ENCODE measurements at places on chromosomes 16 and 17.
A peak's percentile ranks its signal among the peaks of the same experiment; 100 is the strongest.

GRCh38 chr17:69492410-69493071, 78.0 kb downstream of the MAP2K6 start:
- H3K27me3 ChIP-seq = no peaks in the 10 kb centered on the region
- no peak overlapping the region for H3K27ac ChIP-seq
- no peak overlapping the region for H3K4me3 ChIP-seq
- DNase-seq = peak; percentile 13
- peaks cover 5% of the 10 kb centered on the region for H3K4me1 ChIP-seq

DNA sequence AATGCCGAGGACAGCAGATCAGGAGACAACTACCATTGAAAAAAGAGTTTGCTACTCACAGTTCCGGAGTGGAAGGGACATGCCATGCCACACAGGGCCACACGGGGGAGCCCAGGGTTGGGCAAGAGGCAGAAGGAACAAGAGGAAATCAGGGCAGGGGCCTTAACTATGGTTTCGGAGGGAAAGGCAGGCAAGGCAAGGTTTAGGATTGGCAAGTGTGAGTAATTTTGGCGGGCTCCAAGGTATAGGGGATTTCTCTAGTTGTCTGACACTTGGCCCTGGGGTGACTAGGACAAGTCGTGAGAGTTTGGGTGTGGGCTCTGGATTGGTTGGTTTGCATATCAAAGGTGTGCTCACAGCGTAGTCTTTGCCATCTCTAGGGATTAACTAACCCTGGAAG, 27.0 kb upstream of the NTN1 start:
- H3K36me3 ChIP-seq = no peaks in the 10 kb centered on the region
- H3K4me1 ChIP-seq = no peaks in the 10 kb centered on the region
- DNase-seq = peak; percentile 21

DNA sequence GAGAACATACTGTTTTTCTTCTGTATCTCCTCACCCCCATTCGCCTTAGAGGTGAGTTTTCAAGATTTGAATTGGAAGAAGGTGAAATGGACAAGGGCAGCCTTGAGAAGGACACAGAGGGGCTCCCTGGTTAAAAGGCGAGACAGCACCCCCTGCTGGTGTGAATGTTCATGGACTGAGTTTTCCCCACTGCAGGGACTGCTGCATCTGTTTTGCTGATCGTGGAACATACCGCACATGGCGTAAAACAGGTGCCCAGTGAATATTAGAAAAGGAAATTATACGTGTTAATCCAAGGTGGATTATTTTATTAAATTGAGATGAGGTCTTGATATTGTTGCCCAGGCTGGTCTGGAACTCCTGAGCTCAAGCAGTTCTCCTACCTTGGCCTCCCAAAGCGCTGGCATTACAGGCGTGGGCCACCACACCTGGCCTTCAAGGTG, 54.5 kb downstream of the NDE1 start:
- H3K4me1 ChIP-seq = no peaks in the 10 kb centered on the region
- no peak overlapping the region for H3K27ac ChIP-seq
- H3K36me3 ChIP-seq = peaks cover 38% of the 10 kb centered on the region
- H3K27me3 ChIP-seq = no peaks in the 10 kb centered on the region
- H3K4me3 ChIP-seq = no peak overlapping the region

- no peak for DNase-seq
- H3K27me3 ChIP-seq = no peaks in the 10 kb centered on the region
- H3K4me1 ChIP-seq = peaks cover 1% of the 10 kb centered on the region
- H3K27ac ChIP-seq = no peak overlapping the region
- no peak overlapping the region for H3K4me3 ChIP-seq
- peaks cover 18% of the 10 kb centered on the region for H3K36me3 ChIP-seq
These were observed 44.9 kb downstream of the MARF1 start for GRCh38 chr16:15597822-15598647.

- H3K4me1 ChIP-seq = peaks cover 6% of the 10 kb centered on the region
- H3K36me3 ChIP-seq = peaks cover 62% of the 10 kb centered on the region
- no peak overlapping the region for H3K4me3 ChIP-seq
- no peak for DNase-seq
- H3K27ac ChIP-seq = no peak overlapping the region
- no peaks in the 10 kb centered on the region for H3K27me3 ChIP-seq
These were observed 64.0 kb downstream of the MYO18A start for GRCh38 chr17:29115961-29116803.

GRCh38 chr17:16150251-16150856, 65.0 kb downstream of the NCOR1 start:
- H3K36me3 ChIP-seq = peaks cover 2% of the 10 kb centered on the region
- peak overlapping the region; percentile 45 for H3K27ac ChIP-seq
- H3K4me3 ChIP-seq = no peak overlapping the region
- no peaks in the 10 kb centered on the region for H3K27me3 ChIP-seq
- peak; percentile 17 for DNase-seq

- no peak for DNase-seq
- H3K27me3 ChIP-seq = peaks cover 10% of the 10 kb centered on the region
- H3K4me3 ChIP-seq = no peak overlapping the region
These were observed 4.3 kb downstream of the KCNJ2 start for GRCh38 chr17:70173681-70174080.

DNA sequence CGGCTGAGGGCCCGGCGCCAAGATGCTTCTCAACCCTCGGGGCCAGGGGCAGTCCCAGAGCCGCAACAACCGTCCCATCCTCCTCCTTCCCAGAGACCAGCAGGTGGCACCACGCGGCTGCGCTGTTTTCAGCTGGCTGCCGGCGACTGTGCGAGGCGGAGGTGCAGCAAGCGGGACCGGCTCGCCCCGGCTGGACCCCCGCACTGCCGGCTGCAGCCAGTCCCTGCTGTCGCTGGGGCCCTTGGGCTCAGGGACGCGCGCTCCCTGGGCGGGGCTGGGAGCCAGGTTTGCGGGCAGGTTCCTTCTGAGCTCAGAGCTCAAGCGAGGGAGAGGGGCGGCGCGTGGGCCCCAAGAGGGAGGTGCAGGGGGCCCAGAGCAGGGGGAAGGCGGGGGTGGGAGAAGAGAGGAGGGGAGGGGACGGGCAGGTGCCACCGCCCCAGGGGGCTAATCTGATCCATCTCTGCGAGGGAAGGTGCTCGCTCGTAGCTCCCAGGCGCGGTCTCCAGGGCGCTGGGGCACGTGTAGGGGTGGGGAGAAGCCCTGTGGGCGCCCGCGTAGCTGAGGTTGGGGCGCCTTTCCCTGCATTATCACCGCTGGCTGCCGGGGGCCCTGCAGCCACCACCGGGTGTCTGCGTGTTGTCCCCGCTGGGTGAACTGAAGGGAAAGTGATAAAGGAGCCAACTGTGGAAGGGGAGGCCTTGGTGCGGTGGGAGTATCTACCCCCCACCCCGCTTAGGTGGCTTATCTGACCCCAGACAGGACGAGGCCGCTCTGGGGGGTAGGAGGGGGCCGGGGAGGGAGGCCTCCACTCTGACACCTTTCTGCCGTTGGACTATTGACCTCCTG, 24.2 kb downstream of the STAT5A start:
- no peak for DNase-seq
- H3K27me3 ChIP-seq = peaks cover 7% of the 10 kb centered on the region
- peaks cover 20% of the 10 kb centered on the region for H3K36me3 ChIP-seq
- H3K4me1 ChIP-seq = peaks cover 15% of the 10 kb centered on the region
- H3K27ac ChIP-seq = no peak overlapping the region

DNA sequence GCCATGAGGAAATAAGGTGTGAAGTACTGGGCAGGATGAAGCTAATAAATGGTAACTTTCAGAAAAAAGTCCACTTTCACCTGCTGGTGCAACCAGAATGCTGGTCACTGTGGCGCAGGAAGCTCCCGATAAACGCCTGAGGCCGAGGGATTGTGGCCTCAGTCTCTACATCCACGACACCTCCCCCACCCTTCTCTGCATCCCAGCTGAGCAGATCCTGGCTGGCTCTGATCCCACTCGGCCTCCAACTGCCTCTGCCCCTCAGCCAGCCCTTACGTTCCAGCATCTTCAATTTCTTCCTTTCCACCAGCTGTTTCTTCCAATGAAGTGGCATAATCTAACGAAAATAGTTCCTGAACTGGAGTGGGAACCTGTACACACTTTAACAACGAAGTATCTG, 49.5 kb downstream of the COX4I1 start:
- no peaks in the 10 kb centered on the region for H3K36me3 ChIP-seq
- peaks cover 3% of the 10 kb centered on the region for H3K27me3 ChIP-seq
- no peak overlapping the region for H3K4me3 ChIP-seq
- DNase-seq = no peak
- no peak overlapping the region for H3K27ac ChIP-seq
- no peaks in the 10 kb centered on the region for H3K4me1 ChIP-seq

DNA sequence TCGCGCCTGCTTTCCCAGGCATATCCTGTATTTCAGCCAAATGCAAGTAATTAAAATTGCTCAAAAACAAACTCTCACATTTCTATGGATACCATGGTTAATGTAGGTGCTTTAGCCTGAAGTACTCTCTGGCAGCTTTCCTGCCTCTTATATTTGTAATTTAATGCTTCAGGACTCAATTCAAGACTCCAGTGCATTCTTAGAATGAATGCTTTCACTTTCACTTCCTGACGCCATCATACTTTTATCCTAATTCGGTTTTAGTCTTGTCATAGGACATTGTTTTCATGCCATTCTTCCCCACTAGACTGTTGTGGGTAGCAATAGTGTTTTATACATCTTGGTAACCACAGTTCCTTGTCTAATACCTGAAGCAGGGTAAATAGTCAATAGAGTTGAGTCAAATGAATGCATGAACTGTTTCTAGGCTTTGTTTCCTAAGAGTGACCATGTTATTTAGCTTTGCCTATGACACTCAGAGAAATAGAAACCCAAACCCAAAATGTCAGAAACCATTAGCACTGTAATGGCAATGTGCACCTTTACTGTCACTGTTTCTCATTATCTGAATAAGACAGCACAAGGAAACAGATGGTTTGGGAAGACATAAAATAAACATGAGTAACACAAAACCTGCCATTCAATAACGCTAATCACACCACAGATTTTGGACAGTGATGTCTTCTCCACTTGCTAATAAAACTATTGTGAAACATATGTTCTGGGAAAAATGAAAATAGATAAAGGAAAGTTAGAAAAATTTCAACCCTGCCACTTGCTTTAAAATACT, 705.5 kb downstream of the CDH11 start:
- DNase-seq = no peak
- no peaks in the 10 kb centered on the region for H3K36me3 ChIP-seq
- H3K4me3 ChIP-seq = peak overlapping the region; percentile 17
- no peaks in the 10 kb centered on the region for H3K4me1 ChIP-seq
- H3K27me3 ChIP-seq = no peaks in the 10 kb centered on the region

DNA sequence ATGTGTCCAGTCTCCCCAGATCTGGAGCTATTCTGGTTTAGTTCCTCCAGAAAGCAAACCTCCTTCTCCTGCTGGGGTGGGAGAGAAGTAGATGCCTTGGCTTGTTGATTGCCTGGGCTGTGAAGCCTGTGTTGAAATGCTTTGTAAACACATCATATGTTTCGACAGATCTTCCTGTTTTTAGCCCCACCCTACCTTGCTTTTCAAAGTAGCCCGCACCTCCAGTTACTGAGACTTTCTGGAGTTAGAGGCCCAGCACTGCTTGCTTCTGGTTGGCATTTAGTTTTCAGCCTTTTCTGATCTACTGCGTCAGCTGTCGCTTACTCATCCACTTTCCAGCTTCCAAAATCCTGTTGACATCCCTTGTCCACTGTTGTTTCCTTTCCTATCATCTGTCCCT, 17.9 kb upstream of the NDEL1 start:
- H3K27ac ChIP-seq = no peak overlapping the region
- H3K27me3 ChIP-seq = no peaks in the 10 kb centered on the region
- no peak for DNase-seq
- no peaks in the 10 kb centered on the region for H3K36me3 ChIP-seq

GRCh38 chr17:29731589-29731929, 108.8 kb upstream of the CORO6 start:
- no peaks in the 10 kb centered on the region for H3K27me3 ChIP-seq
- peaks cover 35% of the 10 kb centered on the region for H3K4me1 ChIP-seq
- H3K4me3 ChIP-seq = no peak overlapping the region

DNA sequence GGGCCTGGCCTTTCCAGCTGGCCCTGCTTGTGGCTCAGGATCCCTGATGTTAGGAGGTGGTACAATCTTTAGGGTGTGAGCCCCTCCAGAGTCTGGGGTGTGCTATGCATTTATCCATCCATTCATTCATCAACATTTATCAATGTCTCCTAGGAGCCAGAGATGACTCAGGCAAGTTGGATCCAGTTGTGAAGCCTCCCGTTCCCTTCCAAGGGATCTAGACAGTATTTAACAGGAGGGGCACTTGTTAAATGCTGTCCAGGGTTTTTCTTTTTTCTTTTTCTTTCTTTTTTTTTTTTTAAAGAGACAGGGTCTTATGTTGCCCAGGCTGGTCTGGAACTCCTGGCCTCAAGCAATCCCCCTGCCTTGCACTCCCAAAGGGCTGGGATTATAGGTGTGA, 42.0 kb upstream of the SMPD3 start:
- peaks cover 6% of the 10 kb centered on the region for H3K27me3 ChIP-seq
- H3K36me3 ChIP-seq = no peaks in the 10 kb centered on the region
- no peak for DNase-seq
- H3K27ac ChIP-seq = no peak overlapping the region
- peaks cover 34% of the 10 kb centered on the region for H3K4me1 ChIP-seq

GRCh38 chr17:58242171-58242784, 3.9 kb downstream of the LPO start:
- no peaks in the 10 kb centered on the region for H3K4me1 ChIP-seq
- H3K27ac ChIP-seq = no peak overlapping the region
- no peak overlapping the region for H3K4me3 ChIP-seq

DNA sequence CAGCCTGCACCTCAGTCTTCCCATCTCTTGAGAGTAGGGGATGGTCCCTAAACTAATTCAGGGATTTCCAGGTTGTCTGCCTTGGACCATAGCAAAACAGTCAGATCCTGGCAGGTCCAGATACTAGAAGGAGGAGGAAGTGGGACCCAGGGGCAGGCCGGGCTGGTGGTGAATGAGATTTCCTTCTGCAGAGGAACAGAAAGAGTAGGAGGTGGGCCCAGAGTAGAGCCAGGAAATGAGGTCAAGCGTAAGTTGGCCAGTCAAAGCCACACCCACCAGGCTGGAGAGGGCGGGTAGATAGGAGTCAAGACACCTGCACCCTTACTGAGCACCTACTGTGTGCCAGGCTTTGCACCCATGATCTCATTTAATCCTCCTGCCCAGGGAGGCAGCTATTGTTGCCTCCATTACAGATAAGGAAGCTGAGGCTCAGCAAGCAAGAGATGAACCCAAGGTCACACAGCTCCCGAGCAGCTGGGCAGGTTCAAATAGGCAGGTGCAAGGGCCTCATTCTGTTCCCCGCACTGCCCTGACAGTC, 2.6 kb downstream of the CDH5 start:
- no peak for DNase-seq
- no peak overlapping the region for H3K4me3 ChIP-seq
- H3K36me3 ChIP-seq = no peaks in the 10 kb centered on the region
- no peaks in the 10 kb centered on the region for H3K27me3 ChIP-seq
- no peaks in the 10 kb centered on the region for H3K4me1 ChIP-seq

DNA sequence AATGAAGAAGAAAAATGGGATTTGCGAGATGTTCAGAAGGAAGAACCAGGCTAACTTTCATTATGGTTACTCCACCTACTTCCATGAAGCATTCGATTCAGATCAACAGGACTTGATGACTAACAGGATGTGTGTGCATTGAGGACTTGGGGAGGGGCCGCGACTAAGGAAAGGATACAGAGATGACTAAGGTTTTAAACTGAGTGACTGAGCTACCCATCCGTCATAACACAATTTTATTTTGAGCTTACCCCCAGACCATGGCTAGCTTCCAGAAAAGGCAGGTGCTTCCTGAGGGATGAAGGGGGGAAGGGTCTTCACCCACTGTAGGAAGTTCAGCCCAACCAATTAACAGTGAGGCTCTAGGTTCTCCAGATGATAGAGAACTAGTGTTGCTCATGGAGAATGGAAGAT, 2.5 kb upstream of the CDYL2 start:
- no peaks in the 10 kb centered on the region for H3K27me3 ChIP-seq
- H3K4me1 ChIP-seq = peaks cover 10% of the 10 kb centered on the region
- no peak overlapping the region for H3K4me3 ChIP-seq
- peak overlapping the region; percentile 49 for H3K27ac ChIP-seq
- DNase-seq = peak; percentile 48
- no peaks in the 10 kb centered on the region for H3K36me3 ChIP-seq
